ENCODE measurements at places on chromosomes 3 and 15.

DNA sequence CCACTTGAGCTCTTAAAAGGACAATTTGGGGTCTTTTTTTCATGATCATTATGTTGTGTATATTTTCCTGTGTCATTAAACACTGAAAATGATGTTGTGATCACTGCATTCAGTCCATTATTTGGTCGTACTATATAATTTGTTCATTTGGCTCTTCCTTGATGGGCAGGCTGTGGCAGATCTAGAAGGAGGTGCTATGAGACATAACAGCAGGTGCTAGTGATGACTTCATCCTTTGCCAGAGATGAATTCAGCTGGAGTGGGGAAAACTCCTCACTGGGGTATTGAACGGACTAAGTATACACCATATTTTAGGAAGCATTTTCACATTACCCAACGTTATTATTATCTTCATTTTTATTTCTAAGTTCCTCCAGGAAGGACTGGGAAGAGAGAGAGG is 12.0 kb downstream of the CMTM7 start:
- DNase-seq, result no peak

GRCh38 chr3:24475925-24476324 is 18.7 kb downstream of the THRB start:
- no peak for DNase-seq

GRCh38 chr3:134378384-134378783 is 4.1 kb upstream of the AMOTL2 start:
- DNase-seq, result no peak

- no peak for DNase-seq
Measured at GRCh38 chr15:38642689-38643270, 78.2 kb upstream of the RASGRP1 start.

DNA sequence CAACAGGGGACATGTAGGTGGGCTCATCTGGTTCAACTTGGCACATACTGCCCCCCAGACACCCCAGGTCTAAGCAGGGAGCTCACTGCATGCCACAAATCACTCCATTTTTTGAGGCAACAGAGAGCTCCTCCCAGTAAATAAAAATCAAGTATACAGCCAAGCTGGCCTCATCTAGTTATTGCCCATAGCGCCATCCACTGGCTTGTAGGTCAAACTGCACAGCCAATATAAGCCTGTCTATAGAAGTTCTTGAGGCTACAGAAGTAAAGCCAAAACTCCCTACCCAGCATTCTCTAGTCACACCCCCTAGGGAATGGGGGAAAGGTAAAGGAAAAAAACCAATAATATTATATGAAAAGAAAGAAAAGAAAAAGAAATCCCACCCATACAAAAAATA is 453.7 kb downstream of the ZNF385D start:
- no peak for DNase-seq

- no peak for DNase-seq
Measured at GRCh38 chr15:40436116-40436891, 4.4 kb upstream of the BAHD1 start.

DNA sequence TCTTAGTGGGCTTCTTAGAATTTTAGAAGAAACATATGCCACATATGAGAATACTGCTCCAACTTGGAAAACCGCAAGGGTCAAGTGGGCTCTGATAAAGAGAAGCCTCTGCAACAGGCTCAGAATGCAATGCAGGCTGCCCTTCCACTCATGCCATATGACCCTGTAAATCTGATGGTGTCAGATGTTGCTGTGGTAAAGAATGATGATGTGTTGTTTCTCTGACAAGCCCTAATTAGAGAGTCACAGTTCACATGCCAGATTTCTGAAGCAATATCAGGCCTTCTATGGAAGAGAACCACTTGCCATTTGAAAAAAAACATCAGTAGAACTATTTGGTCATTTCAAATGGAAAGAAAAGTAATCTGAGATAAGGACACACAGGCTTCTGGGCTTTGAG is 749.6 kb downstream of the AGBL1 start:
- no peak for DNase-seq

DNA sequence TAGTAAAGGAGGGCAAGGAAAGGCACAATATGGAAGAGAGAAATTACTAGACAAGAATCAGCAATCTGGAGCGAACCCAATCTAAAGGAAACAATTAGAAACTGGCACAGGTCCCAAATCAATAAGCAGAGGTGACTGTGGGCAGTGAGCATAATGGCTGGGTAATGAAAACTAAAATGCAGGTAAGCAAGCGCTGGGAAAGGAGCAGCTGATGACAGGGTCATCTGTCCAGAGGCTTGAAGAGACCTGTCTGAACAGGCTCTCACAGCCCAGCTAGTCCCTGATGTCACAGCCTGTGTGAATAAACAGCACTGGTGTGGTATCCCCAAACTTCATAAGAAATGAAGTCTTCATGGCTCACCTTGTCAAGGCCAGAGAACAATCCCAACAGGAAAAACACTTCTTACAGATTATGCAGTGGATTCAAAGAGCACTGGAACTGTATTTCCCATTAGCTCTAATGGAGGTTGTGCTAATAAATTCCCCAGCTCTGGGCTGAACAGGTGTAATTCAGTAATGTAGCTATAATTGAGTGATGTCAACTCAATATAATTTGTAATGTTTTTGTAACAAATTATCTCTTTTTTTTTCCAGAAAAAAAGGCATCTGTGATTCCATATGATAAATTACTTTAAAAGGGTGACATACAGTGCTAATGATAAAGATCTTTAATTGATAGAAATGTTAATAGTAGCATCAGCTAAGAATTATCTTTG is 197.3 kb downstream of the FHIT start:
- DNase-seq, result no peak

- DNase-seq, result peak; percentile 83
Measured at GRCh38 chr15:74375303-74375693, 7.9 kb upstream of the CYP11A1 start.

DNA sequence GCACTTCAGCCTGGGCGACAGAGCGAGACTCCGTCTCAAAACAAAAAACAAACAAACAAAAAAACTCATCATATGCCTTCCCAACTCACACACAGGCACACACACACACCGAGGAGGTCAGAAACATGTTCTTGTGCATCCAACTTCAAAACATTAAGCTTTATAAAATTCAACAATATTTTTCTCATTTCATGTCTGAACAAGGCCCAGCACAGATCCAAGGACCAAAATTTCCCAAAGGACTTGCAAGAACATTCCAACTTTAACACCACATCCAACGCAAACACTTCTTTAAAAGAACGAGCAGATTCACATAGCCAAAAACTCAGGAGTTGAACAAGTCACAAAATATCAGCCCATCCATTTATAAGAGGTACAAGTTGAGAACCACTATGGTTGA is 148.4 kb downstream of the MAGI1 start:
- DNase-seq, result no peak

DNA sequence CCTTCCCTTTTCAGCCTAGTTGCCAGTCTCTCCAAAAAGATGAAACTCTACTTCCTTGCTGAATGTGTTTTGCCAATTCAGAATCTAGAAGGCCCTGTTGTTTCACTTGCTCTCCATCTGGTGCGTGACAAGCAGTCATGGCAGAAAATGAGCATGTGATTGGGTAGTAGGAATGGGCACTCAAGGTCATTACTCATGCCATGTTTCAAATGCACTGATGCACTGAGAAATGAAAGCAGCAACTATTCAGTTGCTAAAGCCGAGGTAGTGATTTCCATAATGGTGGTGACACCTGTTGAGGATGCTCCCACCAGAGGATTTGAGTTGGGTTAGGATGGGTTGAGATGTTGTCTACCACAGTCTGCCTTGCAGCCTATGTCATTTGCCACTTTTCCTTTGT is 12.7 kb downstream of the ZBTB38 start:
- no peak for DNase-seq

DNA sequence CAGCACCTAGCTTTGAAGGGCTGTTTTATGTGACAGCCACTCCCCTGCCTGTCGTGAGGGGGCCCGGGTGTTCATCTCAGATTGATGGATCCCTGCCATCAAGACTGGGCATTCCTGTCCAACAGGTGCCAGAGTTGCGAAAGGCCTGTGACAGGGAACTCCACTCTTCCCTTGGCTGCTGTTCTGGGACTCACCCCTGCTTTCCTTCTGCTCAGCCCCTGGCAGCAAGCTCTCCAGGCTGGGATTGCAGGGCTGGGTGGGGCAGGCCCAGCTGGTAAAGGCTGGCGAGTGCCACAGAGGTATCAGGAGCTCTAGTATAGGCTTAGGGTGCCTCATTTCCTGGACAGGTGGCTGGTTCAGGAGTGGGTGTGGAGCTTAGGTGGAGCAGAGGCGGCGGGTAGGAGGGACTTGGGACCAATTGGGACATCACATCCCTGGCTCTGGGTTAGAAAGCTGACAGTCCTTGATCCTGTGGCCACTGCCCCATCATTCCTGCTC is at the start of gene PLA2G4B:
Gene PLA2G4B, plus strand, starts transcription at position 448 of the 498 bp plus-strand sequence. CDS start 67 bp downstream, outside the sequence.
- DNase-seq, result no peak

DNA sequence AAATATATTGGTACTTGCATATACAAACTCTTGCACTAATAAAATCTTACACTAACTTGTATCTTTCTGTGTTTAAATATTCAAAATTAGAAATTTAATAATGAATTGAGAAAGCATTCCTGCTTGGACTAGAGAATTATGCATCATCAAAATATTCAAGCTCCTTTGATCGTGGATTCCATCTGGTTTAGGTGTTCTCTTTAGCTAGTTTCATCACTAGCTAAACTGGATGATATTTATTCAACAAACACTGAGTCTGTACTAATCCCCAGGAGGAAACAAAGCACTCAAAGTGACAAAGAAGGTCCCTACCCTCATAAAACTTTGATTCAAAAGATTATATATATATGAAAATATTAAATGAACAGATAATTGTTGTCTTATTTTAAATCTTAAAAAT is 1360.9 kb upstream of the ALCAM start:
- no peak for DNase-seq

GRCh38 chr3:64651303-64651702 is 36.5 kb downstream of the ADAMTS9 start:
- DNase-seq, result no peak

DNA sequence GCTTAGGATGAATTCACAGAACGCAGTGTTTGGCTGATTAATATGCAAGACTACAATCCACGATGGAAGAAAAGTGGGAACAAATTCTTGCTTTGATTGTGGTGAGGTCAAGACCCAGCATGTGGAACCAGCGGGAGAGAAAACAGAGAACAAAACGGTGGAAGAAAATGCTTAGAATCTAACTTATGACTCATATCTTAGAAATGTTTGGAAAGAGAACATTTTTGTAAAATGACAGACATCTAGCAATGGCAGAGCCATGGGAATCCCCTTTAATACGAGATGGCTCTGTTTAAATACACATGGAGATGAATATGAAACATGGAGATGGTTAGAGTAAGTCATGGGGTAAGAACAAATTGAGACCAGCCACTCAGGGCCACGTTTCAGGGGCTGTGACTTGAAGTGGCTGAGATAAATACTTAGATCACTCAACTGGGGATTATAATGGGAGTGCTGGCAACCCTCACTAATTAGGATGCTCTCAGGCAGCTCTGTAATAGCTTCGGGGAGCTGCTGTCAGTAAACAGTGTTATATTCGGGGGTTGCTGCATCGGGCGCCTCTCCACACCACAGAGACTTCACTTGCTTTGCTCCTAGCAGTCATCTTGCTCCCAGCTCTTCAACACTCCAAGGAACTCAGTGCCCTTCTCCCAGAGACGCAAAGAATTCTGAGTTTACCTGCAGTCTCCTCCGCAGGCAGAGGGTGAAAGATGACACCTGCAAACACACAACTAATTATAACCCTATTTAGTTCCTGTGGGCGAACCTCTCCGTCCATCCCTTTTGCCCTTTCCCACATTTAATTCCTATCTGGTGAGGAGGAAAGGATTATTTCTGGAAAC is 68.0 kb upstream of the ONECUT1 start:
- no peak for DNase-seq

GRCh38 chr15:56891852-56892440 is 26.5 kb upstream of the TCF12 start:
- DNase-seq, result no peak

GRCh38 chr3:60953351-60953750 is 297.9 kb downstream of the FHIT start:
- no peak for DNase-seq

GRCh38 chr15:28945626-28946230 is 60.0 kb downstream of the APBA2 start:
- DNase-seq, result no peak

GRCh38 chr15:73987681-73988444 is 4.2 kb downstream of the STOML1 start:
- no peak for DNase-seq

DNA sequence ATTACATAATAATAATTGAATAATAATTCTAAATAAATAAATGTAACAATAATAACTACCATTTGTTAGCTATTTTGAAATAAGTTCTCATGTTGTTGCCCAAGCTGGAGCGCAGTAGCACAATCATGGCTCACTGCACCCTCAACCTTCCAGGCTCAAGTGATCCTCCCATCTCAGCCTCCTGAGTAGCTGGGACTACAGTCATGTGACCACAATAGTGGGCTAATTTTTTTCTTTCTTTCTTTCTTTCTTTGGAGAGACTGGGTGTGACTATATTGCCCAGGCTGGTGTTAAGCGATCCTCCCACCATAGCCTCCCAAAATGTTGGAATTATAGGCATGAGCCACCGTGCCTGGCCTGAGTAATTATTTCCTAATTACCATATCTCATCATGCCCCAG is 30.9 kb upstream of the KCNMB3 start:
- DNase-seq, result no peak

- DNase-seq, result no peak
Measured at GRCh38 chr15:80698676-80699075, 3.6 kb downstream of the ABHD17C start.

DNA sequence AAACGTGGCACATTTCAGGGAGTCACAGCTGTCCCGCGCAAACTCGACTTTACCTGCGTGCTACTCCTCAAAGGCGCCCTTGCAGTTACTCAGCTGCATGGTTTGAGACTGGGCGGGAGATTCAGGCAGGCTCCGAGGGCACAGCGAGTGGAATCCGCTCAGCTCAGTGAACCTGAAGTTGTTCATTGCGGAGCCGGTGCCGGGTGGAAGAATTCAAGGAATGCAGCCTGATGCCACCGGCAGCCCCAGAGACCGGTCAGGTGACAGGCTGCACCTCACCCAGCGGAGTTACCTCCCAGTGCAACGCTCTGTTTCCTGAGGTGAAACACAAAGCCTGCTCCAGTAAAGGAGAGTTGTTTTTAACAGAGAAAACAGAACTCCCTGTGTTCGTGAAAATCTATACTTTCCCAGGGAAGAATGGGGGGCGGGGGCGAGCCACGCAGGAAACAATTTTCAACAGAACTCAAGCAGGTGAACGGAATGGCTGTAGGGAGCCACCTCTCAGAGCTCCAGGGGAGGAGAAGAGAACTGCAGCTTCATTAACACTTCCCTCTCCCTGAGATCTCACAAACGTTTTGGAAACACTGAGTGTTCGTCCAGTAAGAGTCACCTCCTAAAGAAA is 3.8 kb downstream of the VEPH1 start:
- no peak for DNase-seq

DNA sequence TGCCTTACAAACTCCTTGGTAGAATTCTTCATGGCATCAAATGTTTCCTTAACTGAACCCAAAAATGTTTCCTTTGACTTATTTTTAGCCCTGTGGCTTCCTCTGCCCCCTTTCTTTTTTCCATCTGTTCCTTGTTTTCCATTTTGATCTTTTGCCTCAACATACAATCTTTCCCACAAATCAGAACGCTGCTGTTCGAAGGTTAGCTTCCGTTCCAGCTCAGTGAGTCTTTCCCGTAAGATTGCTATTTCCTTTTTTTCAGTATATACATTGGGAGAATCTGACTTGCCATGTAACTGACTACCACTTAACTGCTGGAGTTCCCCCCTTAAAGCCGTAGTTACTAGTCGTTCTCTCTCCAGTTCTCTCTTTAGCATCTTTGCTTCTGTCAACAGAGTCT is 41.2 kb downstream of the PIGB start:
- DNase-seq, result no peak

- no peak for DNase-seq
Measured at GRCh38 chr15:69059557-69059943, 45.1 kb downstream of the NOX5 start.

Data from liver (tissue), 10 donors.